Fibroblast of lung (primary cell): ENCODE measurements at places on chromosomes 6 and 20. TPM values are rescaled to one million over a fixed set of nuclear protein-coding genes. Genes with fewer than 3 reads are reported as not detected.

Gene STMND1
- not detected in 2 replicates for total RNA-seq

Gene TINAG
- not detected in 2 replicates for total RNA-seq

Gene NUP153
- 19.0 and 22.0 TPM in 2 replicates for total RNA-seq

Gene FOXC1
- 0.66 and 0.77 TPM in 2 replicates for total RNA-seq

Gene PEX3
- total RNA-seq, result 20.3 and 25.6 TPM in 2 replicates

Gene PIGU
- total RNA-seq, result 4.9 and 6.4 TPM in 2 replicates

Gene CALHM4
- total RNA-seq, result not detected in 2 replicates

Gene RNF114
- 50.3 and 65.2 TPM in 2 replicates for total RNA-seq

Gene RAET1L
- total RNA-seq, result not detected in 2 replicates

Gene LPIN3
- 3.1 and 5.1 TPM in 2 replicates for total RNA-seq

Gene TSPYL4
- 3.9 and 5.3 TPM in 2 replicates for total RNA-seq

Gene MOXD1
- 45.5 and 89.8 TPM in 2 replicates for total RNA-seq

Gene PRICKLE4
- total RNA-seq, result 0.26 TPM in 1 of 2 replicates, not detected in the other

Gene LAMA2
- 57.8 and 67.5 TPM in 2 replicates for total RNA-seq
